ENCODE measurements at places on chromosomes 2 and 18.
A peak's percentile ranks its signal among the peaks of the same experiment; 100 is the strongest.

- H3K27me3 ChIP-seq = no peaks in the 10 kb centered on the region
- peaks cover 9% of the 10 kb centered on the region for H3K4me1 ChIP-seq
- peak overlapping the region; percentile 10 for H3K4me3 ChIP-seq
- H3K27ac ChIP-seq = no peak overlapping the region
- no peak for DNase-seq
Measured at GRCh38 chr2:96773922-96774321, 13.2 kb downstream of the CNNM4 start.

DNA sequence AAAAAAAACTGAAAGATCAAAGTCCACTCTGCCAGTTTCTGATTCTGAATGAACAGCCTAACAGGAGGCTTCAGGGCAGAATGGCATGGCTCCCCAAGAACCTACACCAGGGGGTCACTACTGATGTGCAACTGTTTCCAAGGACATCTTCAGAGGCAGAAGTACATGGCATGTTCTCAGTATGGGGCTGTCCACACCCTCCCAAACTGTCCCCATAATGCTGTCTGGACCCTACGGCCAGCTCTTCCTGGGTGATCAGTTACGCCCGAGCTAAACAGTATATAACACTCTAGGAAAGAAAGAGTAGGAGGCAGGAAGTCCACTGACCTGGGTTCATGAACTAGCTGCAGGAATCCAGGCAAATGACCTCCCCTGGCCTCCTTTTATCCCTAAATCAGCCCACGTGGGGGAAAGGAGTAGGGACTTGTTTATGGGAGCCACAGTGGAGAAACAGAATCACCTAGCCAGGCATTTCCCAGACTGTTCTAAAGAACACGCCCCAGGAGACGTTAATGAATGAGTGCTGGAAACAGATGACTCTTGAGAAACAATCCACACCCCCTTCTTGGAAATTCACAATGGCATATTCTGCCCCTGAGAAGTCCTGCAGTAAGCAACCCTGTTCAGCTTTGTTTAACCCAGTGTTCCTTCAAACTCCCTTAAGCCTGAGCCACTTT, 2.5 kb downstream of the TMBIM1 start:
- DNase-seq = no peak
- H3K27ac ChIP-seq = peak overlapping the region; percentile 97
- peaks cover 92% of the 10 kb centered on the region for H3K4me1 ChIP-seq
- H3K36me3 ChIP-seq = no peaks in the 10 kb centered on the region
- H3K27me3 ChIP-seq = no peaks in the 10 kb centered on the region
- peak overlapping the region; percentile 79 for H3K4me3 ChIP-seq

DNA sequence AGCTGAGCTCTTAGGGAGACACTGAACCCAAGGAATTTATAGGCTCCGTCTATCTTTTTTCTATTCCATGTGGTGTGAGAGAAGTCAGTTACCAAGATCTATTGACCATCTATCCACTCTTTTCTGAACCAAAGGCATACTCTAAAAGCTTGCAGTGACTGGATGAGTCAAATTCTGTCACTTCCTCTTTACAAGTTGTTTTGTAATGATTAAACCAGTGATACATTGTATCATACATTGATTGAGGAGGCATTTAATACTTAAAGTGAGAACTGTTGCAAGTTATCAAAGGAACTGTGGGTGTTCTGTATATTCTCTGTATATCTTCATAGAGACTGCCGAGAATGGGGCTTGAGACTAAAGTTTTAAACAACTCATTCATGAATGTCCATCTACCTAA, 188.8 kb downstream of the CAMKMT start:
- no peak overlapping the region for H3K4me3 ChIP-seq
- no peak overlapping the region for H3K27ac ChIP-seq
- no peaks in the 10 kb centered on the region for H3K27me3 ChIP-seq
- H3K36me3 ChIP-seq = no peaks in the 10 kb centered on the region
- DNase-seq = no peak
- H3K4me1 ChIP-seq = peaks cover 8% of the 10 kb centered on the region

DNA sequence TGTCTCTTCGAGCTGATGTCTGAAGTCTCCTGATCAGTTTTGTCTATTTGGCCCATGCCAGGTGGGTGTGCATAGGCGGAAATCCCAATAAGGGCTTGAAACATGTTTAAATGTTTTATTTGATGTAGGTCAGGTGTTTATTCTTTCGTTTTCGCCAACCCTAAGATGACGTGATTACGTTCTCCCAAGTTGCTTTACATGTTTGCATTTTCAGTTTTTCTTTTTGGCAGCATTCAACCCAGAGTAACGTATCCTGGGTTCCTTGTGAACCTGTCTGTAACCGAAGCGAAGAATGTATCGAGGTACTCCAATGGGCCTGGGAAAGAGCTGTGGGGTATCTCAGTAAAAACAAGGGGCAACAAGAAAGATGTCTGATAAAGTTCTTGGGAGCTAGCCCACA, 3.1 kb downstream of the ALPK2 start:
- H3K4me3 ChIP-seq = peak overlapping the region; percentile 56
- no peaks in the 10 kb centered on the region for H3K27me3 ChIP-seq
- H3K4me1 ChIP-seq = peaks cover 11% of the 10 kb centered on the region
- peak overlapping the region; percentile 27 for H3K27ac ChIP-seq
- DNase-seq = no peak
- no peaks in the 10 kb centered on the region for H3K36me3 ChIP-seq

DNA sequence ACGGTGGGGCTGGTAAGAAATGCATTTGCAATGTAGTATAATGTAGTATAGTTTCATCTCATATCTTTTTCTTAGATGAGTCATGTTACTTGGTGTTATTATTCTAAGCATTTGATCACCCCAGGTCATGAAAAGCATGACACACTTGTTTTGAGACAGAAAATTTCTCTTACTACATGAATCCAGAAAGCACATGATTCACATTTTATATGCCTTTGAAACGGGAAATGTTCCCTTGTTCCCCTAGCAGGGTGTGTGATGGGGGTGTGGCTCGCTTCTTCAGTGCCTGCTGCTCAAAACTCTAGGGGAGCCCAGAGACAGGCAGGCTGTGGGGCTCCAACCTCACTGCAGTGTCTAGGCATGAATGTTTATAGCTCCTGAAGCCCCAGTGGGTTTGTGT, 116.0 kb upstream of the RAB27B start:
- no peaks in the 10 kb centered on the region for H3K36me3 ChIP-seq
- peaks cover 12% of the 10 kb centered on the region for H3K27me3 ChIP-seq
- H3K4me3 ChIP-seq = no peak overlapping the region
- H3K4me1 ChIP-seq = no peaks in the 10 kb centered on the region
- DNase-seq = no peak
